ENCODE measurements at places on chromosomes 6 and 20. TPM values are rescaled to one million over a fixed set of nuclear protein-coding genes. Genes with fewer than 3 reads are reported as not detected.

Gene TXLNB
- 0.23 TPM for total RNA-seq

Gene RAB44
- total RNA-seq: not detected

Gene FBXO30
- total RNA-seq: 15.4 TPM

Gene CYP24A1
- total RNA-seq: 0.60 TPM

Gene MYB
- 3.8 TPM for total RNA-seq

Gene CFAP61
- not detected for total RNA-seq

Gene CALHM4
- not detected for total RNA-seq

Gene PAK5
- not detected for total RNA-seq

Gene ZBTB12
- 12.4 TPM for total RNA-seq

Gene REM1
- total RNA-seq: not detected

Gene RPL10A
- total RNA-seq: 1,582 TPM

Gene FBXL4
- total RNA-seq: 8.2 TPM

Gene OTOR
- total RNA-seq: not detected

Gene RAB32
- total RNA-seq: 108 TPM

Gene PTGIS
- 209 TPM for total RNA-seq

Gene TRERF1
- 1.2 TPM for total RNA-seq

Gene FRK
- 0.47 TPM for total RNA-seq

Gene SMLR1
- not detected for total RNA-seq

Gene HNF4A
- not detected for total RNA-seq

Gene TRIM31
- total RNA-seq: not detected

Gene GTSF1L
- total RNA-seq: not detected

Gene GPRC6A
- not detected for total RNA-seq

Gene GGTLC1
- total RNA-seq: not detected

Gene OPN5
- total RNA-seq: not detected

Gene TMEM74B
- not detected for total RNA-seq

Gene KHDC1L
- not detected for total RNA-seq

Gene SLC17A3
- total RNA-seq: not detected

Gene MRPS18A
- 29.6 TPM for total RNA-seq

Data from smooth muscle cell of the coronary artery (primary cell).